ENCODE measurements at places on chromosomes 6 and 20. TPM values are rescaled to one million over a fixed set of nuclear protein-coding genes. Genes with fewer than 3 reads are reported as not detected.
A peak's percentile ranks its signal among the peaks of the same experiment; 100 is the strongest.

GRCh38 chr6:124434421-124434820 lies 527.8 kb upstream of the RNF217 start:
- DNase-seq: no peak
- H3K36me3 ChIP-seq: no peaks in the 10 kb centered on the region
- H3K27me3 ChIP-seq: no peaks in the 10 kb centered on the region
- H3K4me3 ChIP-seq: no peak overlapping the region
- no peaks in the 10 kb centered on the region for H3K4me1 ChIP-seq

- H3K4me1 ChIP-seq: peaks cover 22% of the 10 kb centered on the region
- no peak overlapping the region for H3K4me3 ChIP-seq
- no peak overlapping the region for H3K27ac ChIP-seq
Measured at GRCh38 chr6:138109042-138109997, 2.1 kb upstream of the PERP start.

GRCh38 chr6:100202417-100203194 lies 208.6 kb upstream of the MCHR2 start:
- H3K4me1 ChIP-seq: no peaks in the 10 kb centered on the region
- H3K36me3 ChIP-seq: no peaks in the 10 kb centered on the region
- no peak overlapping the region for H3K27ac ChIP-seq
- H3K27me3 ChIP-seq: no peaks in the 10 kb centered on the region
- no peak for DNase-seq
- H3K4me3 ChIP-seq: no peak overlapping the region

DNA sequence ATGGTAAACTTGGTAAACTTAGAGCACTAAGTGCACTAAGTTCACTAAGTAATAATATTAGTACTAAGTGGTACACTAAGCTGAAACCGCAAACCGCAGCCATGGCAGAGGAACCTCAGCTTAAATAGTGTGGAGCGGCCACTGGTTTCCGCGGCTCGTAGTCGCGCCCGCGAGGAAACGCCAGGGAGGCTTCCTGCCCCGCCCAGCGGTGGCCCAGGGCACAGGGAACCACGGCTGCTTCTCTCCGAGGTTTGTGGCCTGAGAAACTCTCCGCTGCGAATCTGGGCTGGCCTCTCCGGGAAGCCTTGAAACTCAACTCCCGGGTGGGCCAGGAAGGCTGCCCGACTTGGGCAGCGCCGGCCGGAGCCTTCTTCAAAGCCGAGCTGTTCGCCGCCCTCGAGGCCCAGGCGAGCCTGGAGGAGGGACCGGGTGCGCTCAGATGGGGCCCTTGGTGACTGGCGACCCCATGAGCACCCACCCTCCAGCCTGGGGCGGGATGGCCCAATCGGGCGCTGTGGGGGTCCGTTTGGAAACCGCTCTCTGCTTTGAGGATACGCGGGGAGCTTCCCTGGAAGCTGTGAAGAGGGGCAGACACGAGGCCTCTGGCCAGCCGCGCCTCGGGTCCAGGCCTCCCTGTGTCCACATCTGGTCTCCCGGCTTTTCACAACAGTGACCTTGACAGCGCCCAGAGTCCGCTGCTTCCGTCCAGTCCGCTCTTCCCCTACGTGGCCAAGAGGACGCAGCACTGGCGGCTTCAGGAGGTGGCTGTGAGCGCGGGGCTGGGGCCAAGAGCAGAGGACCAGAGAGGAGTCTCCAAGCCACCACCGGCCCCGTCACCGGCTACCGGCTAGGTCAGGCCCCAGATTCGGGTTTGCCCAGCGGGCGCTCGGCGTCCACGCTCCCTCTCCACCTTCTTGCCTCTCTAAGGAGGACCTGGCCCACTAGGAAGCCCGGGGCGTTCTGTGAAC lies 25.4 kb upstream of the HLA-E start:
- DNase-seq: peak; percentile 85
- H3K27ac ChIP-seq: no peak overlapping the region
- peaks cover 54% of the 10 kb centered on the region for H3K4me1 ChIP-seq
- peak overlapping the region; percentile 80 for H3K4me3 ChIP-seq
- H3K27me3 ChIP-seq: peaks cover 77% of the 10 kb centered on the region
- H3K36me3 ChIP-seq: no peaks in the 10 kb centered on the region

GRCh38 chr6:137362878-137363804 lies 131.1 kb downstream of the OLIG3 start:
- peak overlapping the region; percentile 33 for H3K4me3 ChIP-seq

DNA sequence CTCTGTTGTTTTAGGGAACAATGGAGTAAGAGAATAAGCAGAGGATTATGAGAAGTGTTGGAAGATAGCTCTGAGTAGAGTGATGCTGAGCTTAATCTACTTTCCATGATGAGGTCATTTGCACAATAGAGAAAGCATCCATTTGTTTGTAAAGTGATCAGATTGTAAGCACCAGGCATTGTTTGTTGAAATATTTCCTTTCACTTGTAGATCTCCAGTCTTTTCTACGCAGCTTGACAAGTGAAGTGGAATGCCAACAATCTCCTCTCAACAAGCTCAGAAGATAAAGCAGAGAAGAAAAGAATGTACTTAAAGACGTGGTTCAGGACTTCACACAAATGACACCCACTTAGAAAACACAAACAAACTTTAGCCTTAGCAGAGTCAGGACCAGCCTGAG lies 80.1 kb upstream of the MARCKS start:
- H3K27ac ChIP-seq: no peak overlapping the region
- no peak overlapping the region for H3K4me3 ChIP-seq
- no peaks in the 10 kb centered on the region for H3K36me3 ChIP-seq

GRCh38 chr20:46275091-46275490 lies 33.2 kb downstream of the CDH22 start:
- no peak overlapping the region for H3K4me3 ChIP-seq
- no peak overlapping the region for H3K27ac ChIP-seq
- DNase-seq: no peak
- no peaks in the 10 kb centered on the region for H3K4me1 ChIP-seq
- peaks cover 12% of the 10 kb centered on the region for H3K27me3 ChIP-seq

DNA sequence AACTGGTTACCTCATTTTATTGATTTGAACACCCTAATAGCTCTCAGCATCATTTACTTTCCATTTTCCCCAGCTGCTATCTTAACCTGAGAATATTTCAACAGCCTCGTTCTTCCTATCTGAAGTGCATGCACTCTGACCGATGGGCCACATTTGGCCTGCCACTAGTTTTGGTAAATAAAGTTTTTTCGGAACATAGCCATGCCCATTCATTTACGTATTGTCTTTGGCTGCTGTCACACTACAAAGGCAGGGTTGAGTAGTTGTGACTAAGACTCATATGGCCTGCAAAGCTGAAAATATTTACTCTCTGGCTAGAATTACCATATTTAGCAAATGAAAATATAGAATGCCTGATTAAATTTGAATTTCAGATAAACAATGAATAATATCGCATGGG lies 10.8 kb downstream of the ADGRF4 start:
- no peak overlapping the region for H3K27ac ChIP-seq
- H3K4me3 ChIP-seq: no peak overlapping the region
- no peaks in the 10 kb centered on the region for H3K36me3 ChIP-seq
- DNase-seq: no peak
- H3K27me3 ChIP-seq: no peaks in the 10 kb centered on the region

GRCh38 chr6:142207265-142207877 lies 60.3 kb downstream of the VTA1 start:
- no peaks in the 10 kb centered on the region for H3K4me1 ChIP-seq
- no peak overlapping the region for H3K4me3 ChIP-seq
- peaks cover 60% of the 10 kb centered on the region for H3K36me3 ChIP-seq
- H3K27me3 ChIP-seq: no peaks in the 10 kb centered on the region
- DNase-seq: peak; percentile 35
- H3K27ac ChIP-seq: no peak overlapping the region

DNA sequence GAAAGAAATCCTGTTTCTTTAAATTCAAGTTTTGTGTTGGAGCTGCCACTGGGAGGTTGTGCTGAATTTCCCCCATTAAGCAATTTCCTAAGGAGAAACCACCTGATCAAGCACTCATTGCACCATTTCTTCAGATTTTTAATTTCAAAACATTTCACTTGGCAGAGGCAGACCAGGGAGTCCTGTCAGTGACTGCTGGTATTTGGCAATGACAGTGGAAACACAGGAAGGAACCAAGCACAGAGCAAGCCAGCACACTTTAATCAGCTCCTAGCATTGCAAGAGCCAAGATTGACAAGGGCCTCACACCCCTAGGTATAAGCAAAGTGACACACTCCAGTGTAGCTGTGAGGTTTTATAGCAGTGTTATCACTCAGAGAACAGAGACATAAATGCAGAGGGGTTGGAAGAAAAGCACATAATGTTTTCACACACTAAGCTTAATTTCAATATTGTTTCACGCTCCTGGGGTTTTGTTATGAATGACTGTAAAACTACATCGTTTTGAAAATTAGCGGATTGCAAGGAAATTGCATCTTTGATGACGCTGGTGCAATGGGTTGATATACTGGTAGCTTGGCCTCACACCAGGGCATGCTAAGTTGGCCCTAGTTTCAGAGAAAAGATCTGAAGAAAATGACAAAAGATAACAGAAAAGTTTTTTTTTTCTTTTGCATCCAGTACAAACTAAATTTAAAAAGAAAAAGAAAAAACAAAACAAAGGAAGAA lies 768.4 kb downstream of the TFAP2A start:
- no peak overlapping the region for H3K27ac ChIP-seq

DNA sequence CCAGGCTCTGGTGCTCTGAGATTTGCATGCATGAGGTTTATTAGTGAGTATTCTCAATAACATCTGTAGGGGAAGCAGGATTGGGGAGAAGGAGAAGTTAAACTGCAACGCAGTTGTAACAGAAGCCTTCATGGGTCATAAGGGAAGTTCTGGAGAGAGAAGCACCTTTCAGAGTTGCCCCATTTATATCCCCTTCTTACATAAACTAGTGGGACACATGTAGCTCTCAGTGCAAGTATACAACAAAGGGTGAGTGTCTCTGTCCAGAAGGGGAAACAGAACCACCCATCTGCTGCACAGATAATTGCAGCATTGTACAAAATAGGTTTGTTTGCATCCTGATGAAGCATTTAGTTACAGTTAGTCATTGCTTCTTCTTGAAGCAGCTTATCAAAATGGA lies 4.3 kb upstream of the ADGB start:
- no peak for DNase-seq
- no peaks in the 10 kb centered on the region for H3K36me3 ChIP-seq
- H3K27ac ChIP-seq: no peak overlapping the region
- no peak overlapping the region for H3K4me3 ChIP-seq

- DNase-seq: no peak
- no peak overlapping the region for H3K4me3 ChIP-seq
- no peak overlapping the region for H3K27ac ChIP-seq
- peaks cover 92% of the 10 kb centered on the region for H3K36me3 ChIP-seq
- H3K4me1 ChIP-seq: no peaks in the 10 kb centered on the region
Measured at GRCh38 chr20:48638546-48638945, 189.3 kb downstream of the PREX1 start.

DNA sequence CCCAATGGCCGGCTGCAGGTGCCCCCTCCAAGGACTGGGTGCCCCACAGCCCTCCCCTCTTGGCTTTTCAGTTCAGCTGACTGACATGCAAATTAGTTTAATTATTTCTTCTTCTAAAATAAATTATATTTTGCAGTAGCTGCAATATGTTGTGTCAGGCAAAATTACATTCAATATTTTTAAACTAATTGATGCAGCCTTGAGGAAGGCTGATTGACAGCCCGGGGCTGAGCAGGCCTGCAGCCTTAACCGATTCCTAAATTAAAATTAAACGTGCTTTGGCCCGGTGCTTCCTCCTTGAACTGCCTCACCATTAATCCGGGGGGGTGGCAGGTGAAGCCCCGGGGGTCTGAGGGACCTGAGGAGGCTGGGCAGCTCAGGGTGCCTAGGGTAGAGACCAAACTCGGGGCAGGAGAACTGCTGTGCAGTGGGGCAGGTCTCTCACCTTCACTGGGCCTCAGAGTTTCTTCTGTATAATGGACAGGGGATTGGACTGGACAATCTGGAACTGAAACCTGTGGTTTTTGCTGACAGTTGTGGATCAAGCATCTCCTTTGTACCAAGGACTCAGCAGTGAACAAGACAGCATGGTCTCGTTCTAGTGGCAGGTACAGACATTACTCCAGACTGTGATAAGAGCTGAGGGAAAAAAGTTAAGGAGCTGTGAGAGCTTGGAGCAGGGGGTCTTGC lies 72.5 kb downstream of the CD40 start:
- H3K4me1 ChIP-seq: no peaks in the 10 kb centered on the region
- H3K27me3 ChIP-seq: no peaks in the 10 kb centered on the region
- H3K36me3 ChIP-seq: no peaks in the 10 kb centered on the region
- H3K4me3 ChIP-seq: no peak overlapping the region
- DNase-seq: no peak

DNA sequence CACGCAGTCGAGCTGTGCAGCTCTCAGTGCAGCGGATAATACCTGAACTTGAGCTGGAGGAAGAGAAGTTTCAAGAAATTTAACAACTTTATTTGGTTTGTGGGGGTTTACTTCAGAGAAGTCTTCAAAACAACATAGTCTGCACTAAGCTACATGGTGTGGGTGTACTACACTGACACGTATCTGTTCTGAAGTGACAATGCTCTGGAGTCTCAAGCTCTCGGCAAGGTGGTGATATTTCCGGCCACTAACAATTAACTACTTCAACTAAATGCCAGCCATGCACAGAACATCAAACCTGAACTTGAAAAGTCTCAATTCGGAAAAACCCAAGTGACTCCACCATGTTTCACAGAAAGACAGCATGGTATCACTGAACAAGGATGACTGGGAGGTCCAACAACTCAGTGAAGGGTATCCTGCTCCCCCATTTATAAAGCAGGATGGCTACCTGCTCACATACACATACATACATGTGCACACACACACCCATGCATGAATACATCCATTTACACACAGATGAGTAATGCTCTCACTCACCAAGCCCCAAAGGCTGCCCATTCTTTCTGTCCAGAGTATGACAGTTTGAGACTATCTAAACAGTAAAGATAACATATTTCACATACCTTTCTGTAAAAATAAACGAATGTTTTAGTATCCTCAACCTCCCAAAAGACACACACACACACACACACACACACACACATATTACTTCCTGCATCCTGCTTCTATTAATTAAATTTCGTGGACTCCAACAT lies 15.4 kb upstream of the ANKRD60 start:
- no peak overlapping the region for H3K27ac ChIP-seq
- no peak overlapping the region for H3K4me3 ChIP-seq
- no peaks in the 10 kb centered on the region for H3K27me3 ChIP-seq
- H3K4me1 ChIP-seq: no peaks in the 10 kb centered on the region
- DNase-seq: no peak
- peaks cover 47% of the 10 kb centered on the region for H3K36me3 ChIP-seq

- DNase-seq: no peak
- no peak overlapping the region for H3K27ac ChIP-seq
- no peaks in the 10 kb centered on the region for H3K27me3 ChIP-seq
- no peaks in the 10 kb centered on the region for H3K36me3 ChIP-seq
Measured at GRCh38 chr6:63349401-63349800, 29.6 kb upstream of the LGSN start.

Gene CD109
- polyA plus RNA-seq: 0.02 TPM

Gene JPH2
- not detected for polyA plus RNA-seq

Gene KHDC1
- 4.5 TPM for polyA plus RNA-seq

Gene EPB41L1
- polyA plus RNA-seq: not detected

Gene CNKSR3
- polyA plus RNA-seq: not detected

All from CD4-positive, CD25-positive, alpha-beta regulatory T cell (primary cell).